ENCODE measurements at places on chromosomes 4 and X.

DNA sequence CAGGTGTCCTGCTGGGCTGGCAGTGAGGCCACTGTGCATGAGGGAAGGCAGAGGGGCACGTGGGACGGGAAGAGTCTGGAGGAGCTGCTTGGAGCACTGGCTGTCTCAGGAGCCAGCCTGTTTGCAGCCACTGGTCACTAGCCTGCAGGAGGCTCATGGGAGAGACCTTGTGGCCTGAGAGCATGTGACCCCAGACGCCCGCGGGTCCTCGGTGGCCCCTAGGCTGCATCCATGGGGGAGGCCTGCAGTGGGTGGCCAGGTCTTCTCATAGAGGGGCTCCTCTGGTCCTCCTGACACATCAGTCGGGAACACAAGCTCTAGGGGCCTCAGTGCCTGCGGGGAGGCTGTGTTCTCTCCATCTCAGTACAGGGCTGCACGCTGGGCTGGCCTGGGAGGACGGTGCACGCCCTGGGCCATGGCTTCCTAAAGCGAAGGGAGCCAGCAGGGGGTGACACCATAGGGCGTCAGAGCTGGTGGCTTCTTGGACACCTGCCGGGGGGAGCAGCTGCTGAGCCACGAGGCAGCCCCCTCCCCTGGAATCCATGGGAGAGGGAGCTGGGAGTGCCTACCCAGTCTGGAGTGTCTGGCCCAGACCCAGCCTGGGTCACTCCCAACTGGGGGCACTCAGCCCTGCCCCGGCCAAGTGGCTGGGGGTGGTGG is 12.3 kb downstream of the NAT8L start:
- no peak for DNase-seq

- no peak for DNase-seq
Measured at GRCh38 chr4:158484173-158484885, 37.4 kb upstream of the RXFP1 start.

GRCh38 chr4:155761047-155761446 is 2.2 kb downstream of the GUCY1B1 start:
- DNase-seq = no peak

- no peak for DNase-seq
Measured at GRCh38 chr4:177771645-177772044, 329.4 kb upstream of the AGA start.

DNA sequence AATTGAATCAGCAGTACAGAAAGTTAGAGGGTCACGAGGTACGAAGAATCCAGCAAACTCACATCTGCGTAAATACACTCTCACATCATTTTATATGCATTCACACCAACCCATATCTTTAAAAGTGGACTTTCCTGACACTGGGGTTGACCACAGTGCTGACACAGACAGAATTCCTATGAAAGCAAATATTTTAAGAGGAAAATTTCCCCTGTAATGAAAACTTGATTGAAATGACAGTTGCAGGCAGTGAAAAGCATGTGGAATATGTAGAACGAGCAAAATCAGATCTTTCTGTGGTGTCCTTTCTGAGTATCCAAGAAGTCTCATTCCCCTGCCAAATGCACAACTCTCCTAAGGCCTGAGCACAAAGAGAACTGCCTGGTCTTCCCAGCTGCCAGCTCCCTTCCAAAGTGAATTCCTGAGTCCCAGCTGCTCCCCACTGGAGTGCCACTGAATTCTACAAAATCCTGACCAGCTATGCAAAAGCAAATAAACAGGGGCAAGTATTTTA is 50.5 kb upstream of the FAM9C start:
- no peak for DNase-seq

- DNase-seq = no peak
Measured at GRCh38 chrX:130048686-130049222, 61.5 kb downstream of the ELF4 start.

DNA sequence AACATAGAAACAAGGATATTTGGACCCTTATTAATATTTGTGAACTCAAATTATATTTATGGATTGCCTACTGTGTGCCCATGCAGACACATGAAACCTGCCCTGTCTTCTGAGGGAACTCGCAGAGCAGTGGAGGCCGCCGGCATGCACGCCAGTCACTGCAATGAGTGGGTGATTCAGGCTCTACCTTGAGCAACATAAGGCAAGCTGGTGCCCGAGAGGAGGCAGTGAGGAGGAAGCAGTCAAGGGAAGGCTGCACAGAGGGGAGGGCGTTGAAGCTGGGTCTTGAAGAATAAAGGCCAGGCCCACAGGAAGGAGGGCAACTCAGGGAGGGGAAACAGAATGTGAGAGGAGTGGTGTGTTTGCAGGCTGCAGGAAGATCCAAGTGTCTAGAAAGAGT is 52.8 kb downstream of the PPEF2 start:
- DNase-seq = no peak

DNA sequence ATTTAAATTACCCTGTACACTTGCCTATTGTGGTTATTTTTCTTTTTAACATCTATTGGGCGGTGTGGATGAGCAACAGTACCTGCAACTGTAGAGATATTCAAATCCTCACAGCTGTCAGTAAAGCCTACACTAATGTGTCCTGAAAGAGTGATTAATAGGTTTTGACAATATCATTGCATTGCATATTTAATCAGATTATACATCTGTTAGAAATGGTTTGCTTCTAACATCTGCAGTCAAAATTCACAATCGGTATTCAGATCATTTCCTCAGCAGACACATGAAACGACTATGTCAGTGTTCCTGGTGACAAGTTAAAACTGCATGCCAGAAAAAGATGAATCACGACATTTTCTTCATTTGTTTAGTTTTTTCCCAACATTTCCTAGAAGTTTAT is 254.6 kb upstream of the EPHA5 start:
- DNase-seq = no peak

- no peak for DNase-seq
Measured at GRCh38 chr4:48270523-48270897, 872 bp upstream of the TEC start.

DNA sequence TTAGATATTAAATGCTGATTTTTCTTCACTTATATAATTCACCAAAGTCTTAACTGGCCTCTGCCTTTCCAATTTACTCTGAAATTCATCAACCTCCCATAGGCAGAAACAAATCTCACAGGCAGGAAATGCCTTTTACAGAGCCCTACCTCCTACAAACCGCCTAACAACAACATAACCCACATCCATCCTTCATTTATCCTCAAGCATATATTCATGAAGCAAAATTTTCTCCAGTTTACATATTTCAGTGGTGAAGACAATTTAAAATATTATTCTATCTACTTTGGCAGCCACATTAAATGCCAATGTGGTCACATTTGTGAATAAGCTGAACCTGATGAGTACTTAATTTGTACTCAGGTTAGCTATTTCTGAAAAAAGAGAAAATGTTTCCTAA is 30.3 kb downstream of the SEPSECS start:
- DNase-seq = no peak

Measured in immature natural killer cell (primary cell).